ENCODE measurements at places on chromosomes 2 and 18. TPM values are rescaled to one million over a fixed set of nuclear protein-coding genes. Genes with fewer than 3 reads are reported as not detected.

The FIGLA gene
- not detected for total RNA-seq

The KCNJ3 gene
- total RNA-seq = not detected

The SETBP1 gene
- 0.67 TPM for total RNA-seq

The SCN7A gene
- total RNA-seq = 0.74 TPM

The LCT gene
- not detected for total RNA-seq

The STAT4 gene
- total RNA-seq = under 0.01 TPM

All from bronchus fibroblast of lung (primary cell).